Stimulated activated CD4-positive, alpha-beta T cell treated with anti-CD3 and anti-CD28 coated beads, Interleukin-15, amount 100 ng/mL, for 48 hours (primary cell): ENCODE measurements at places on chromosomes 4 and X.

DNA sequence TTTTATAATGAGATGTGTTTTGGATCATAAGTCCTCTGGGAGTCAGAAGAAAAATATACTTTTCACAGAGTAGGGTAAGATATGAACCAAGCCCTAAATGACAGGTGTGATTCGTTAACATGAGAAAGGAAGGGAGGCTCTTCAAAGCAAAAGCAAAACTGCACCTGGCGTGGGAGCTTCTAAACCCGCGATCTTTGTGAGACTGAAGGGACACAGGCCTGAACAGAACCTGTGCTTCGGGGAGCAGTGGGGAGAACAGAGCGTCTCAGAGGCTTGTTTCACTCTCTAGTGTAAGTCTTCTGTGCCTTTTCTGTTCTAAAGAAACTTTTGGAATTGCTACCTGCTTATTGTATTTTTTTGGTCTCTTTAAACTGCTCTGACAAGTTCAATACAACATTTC is 30.2 kb upstream of the CYP4V2 start:
- DNase-seq = no peak

DNA sequence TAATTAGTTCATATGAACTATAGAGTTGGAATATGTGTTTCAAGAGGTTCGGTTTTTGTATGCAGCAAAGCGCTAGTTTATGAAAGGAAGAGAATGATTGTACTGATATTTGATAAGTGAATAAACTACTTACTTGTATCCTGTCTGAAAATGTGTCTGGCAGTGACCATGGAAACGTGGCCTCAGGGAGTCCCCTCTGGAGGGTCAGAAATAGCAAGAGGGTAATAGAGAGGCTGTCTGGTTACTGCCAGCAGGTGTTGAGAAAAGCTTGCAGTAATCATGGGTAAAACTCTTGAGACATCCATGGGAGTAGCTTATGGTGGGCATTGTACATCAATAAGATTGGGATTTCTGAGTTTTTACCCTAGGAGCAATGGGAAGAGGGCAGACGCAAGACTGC is 77.1 kb downstream of the DCLK2 start:
- no peak for DNase-seq

GRCh38 chr4:61727286-61727685 is 527.2 kb downstream of the ADGRL3 start:
- no peak for DNase-seq

- DNase-seq = peak; percentile 44
Observed at GRCh38 chr4:122458625-122459024, 2.1 kb upstream of the IL2 start.

GRCh38 chrX:11704725-11705495 is 39.2 kb upstream of the ARHGAP6 start:
- DNase-seq = no peak

- no peak for DNase-seq
Observed at GRCh38 chr4:140738139-140738538, 18.0 kb downstream of the TBC1D9 start.

- DNase-seq = no peak
Observed at GRCh38 chr4:153204728-153205648, 745 bp downstream of the TRIM2 start.

DNA sequence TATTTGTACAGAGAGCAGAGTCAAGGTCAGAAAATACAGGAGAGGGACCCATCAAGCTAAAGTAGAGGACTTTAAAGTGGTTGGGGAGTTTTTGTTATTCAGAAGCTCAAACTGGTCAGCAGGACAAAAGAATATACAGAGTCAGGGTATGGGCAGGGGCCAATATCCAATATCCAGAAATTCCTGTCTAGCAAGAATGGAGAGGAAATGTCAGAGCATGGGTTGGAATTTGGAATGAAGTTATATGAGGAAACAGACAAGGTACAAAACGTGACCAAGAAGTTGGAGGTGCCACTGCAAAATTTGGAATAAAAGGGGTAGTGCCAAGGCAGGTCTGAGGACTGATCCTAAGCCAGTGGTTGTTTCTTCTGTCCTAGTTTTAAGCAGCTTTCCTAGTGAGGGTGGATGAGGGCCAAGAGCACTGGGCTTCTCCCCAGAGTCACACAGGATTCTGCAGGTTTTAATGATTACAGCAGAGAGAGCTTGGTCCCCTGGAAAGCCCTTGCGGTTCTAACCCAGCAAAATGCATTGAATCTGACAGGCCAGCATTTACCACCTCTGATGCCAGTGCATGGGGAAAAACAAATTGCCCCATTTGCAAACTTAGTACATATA is 304.7 kb upstream of the FTHL17 start:
- no peak for DNase-seq

- no peak for DNase-seq
Observed at GRCh38 chr4:143384381-143384994, 47.8 kb downstream of the GAB1 start.

DNA sequence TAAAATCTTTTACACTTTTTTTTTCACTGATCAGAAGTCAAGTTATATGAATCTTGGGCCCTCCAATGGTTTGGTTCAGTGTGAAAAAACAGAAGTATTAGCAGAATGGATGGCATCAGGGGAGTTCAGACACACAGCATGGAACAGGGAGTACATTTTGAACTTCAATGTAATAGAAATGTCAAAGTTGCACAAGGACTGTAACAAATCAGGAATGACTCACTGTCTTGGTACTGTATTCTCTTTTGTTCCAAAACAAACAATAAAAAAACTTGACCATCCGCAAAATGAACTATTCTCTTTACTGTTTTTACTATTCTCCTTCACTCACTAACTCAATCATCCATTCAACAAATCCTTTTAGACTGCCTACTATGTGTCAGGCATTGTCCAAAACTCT is 401.0 kb downstream of the FSTL5 start:
- no peak for DNase-seq

GRCh38 chr4:80204433-80205011 is 7.2 kb downstream of the PRDM8 start:
- DNase-seq = no peak

DNA sequence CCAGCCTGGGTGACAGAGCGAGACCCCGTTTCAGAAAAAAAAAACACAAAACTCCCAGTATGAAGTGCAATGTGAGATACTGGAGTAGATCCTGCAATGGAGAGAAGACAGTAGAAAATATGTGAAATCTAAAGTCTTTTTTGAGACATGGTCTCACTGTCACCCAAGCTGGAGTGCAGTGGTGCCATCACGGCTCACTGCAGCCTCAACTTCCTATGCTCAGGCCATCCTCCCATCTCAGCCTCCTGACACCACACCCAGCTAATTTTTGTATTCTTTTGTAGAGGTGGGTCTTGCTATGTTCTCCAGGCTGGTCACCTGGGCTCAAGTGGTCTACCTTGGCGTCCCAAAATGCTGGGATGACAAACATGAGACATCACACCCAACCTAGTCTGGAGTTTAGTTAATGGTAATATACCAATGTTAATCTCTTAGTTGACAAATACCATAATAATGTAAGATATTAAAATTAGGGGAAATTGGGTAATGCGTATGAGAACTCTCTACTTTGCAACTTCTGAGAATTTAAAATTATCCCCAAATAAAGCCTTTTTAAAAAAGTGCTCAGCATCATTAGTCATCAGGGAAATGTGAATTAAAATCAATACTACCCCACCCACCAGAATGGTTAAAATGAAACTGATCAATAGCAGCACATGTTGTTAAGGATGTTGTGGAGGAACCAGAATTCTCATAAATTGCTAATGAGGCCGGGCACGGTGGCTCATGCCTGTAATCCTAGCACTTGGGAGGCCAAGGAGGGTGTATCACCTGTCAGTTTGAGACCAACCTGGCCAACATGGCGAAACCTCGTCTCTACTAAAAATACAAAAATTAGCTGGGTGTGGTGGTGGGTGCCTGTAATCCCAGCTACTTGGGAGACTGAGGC is 15.0 kb downstream of the RBMX start:
- DNase-seq = no peak

- DNase-seq = no peak
Observed at GRCh38 chrX:108001218-108001814, 19.1 kb upstream of the TEX13B start.

GRCh38 chr4:103085555-103086196 is 9.1 kb upstream of the SLC9B2 start:
- DNase-seq = no peak

GRCh38 chr4:160724063-160724462 is 1439.7 kb downstream of the FSTL5 start:
- no peak for DNase-seq

DNA sequence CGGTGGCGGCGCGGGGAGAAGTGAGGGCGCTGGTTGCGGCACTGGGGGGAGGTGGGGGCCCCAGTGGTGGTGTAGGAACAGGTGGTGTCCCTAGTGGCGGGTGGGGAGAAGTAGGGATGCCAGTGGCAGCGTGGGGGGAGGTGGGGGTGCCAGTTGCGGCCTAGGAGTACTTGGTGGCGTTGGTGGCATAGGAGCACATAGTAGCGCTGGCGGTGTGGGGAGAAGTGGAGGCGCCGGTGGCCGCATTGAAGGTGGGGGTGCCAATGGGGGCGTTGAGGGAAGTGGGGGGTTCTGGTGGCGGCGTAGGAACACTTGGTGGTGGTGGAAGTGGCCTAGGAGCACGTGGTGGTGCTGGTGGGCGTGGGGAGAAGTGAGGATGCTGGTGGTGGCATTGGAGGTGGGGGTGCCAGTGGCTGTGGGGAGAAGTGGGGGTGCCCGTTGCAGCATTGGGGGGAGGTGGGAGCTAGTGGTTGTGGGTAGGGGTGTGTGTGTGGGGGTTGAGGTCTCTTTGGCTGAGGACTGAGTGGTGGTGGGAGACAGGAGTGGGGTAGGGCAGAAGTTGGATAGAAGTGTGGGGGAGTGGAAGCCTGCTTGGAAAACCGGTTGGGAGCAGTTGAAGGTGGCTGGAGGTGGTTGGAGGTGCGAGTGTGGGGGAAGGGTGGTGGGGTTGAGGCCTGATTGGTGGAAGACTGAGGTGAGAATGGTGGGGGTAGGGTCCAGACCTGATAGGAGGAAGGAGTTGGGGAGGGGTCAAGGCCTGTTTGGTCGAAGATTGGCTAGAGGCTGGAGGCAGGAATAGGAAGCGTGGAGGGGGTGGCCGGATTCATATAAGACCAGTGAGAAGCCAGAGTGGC is 1.1 kb downstream of the GCNA start:
- no peak for DNase-seq

- no peak for DNase-seq
Observed at GRCh38 chrX:153886915-153887314, 942 bp upstream of the L1CAM start.

GRCh38 chr4:15078682-15079642 is 76.7 kb downstream of the CPEB2 start:
- DNase-seq = no peak

- DNase-seq = peak; percentile 12
Observed at GRCh38 chrX:140141444-140142029, 176.2 kb upstream of the CXorf66 start.

DNA sequence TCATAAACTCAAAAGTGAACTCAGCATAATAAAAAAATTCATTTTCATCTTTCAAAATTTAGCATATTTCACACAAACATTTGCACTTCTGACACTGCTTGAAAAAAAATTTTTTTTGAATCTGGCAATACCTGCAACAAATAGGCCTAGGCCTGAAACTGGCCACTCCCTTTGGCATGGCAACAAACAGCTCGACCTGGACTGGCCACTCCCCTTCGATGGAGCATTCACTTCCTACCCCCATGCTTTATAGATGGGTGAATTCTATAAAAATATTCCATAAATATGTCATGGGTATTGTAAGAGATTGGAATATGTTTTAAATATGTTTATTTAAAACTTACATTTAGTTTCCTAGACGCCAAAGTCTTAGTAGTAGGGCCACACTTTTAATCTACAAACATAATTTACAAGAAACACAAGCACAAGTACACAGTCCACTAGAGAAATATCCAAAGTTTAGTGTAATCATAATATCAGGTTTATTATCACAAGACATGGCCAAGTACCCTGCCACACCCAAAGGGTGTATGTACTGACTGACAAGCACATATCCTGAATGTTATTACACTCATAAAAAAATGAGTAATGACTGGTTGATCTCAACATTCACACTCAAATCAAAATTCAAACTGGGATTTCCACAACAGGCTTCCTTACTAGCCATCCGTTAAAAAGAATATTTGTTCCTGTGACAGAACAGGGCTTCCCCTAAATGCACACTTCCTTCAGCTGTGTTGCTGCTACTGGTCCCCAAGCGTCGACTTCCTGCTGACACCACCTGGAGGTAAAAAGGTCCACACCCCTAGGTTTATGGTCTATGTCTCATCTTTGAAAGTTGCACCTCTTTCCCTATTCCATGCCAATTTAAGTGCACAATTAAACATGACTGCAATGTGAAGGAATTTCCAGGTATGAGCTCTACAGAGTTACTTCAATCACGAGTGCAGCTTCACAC is 271.5 kb downstream of the NR3C2 start:
- no peak for DNase-seq

DNA sequence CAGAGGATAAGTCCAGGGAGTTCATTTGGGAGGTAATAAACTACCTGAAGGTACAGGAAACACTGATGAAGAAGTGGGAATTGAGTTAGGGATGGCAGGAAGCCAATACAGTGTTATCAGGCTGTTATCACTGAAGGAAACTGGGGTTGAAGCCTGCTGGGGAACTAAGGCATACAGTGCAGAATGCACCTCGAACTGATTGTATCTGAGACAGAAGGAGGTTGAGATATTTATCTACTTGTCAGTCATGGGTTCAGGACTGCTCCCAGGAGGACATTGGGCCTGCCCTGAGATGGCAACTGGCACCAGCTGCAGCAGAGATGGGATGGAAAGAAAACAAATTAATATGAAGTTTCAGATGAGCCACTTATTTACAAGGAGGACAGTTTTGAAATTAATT is 35.5 kb upstream of the CD38 start:
- DNase-seq = no peak

DNA sequence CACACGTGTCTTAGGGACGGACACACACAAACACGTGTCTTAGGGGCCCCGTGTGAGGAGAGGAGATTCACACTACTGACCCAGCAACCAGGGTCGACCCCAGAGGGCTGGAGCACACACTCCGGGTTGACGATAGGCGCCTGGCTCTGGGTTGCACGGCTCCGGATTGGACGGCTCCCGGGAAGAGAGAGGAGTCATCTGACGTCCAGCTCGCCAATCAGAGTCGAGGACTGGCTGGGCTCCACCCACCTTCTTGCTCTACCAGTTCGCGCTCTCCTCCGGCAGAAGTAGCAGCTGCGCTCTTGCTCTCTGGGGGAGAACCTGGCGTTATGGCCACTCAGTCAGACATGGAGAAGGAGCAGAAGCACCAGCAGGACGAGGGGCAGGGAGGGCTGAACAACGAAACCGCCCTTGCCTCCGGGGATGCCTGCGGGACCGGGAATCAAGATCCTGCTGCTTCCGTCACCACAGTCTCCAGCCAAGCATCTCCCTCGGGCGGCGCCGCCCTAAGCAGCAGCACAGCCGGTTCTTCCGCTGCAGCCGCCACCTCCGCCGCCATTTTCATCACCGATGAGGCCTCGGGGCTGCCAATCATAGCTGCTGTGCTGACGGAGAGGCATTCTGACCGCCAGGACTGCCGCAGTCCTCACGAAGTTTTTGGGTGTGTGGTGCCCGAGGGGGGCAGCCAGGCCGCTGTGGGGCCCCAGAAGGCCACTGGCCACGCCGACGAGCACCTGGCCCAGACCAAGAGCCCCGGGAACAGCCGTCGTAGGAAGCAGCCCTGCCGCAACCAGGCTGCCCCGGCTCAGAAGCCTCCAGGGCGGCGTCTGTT is 74.3 kb downstream of the NUDT10 start:
- no peak for DNase-seq

- DNase-seq = no peak
Observed at GRCh38 chrX:13093529-13094140, 49.2 kb upstream of the FAM9C start.
